ENCODE measurements at places on chromosomes 1 and 21.

DNA sequence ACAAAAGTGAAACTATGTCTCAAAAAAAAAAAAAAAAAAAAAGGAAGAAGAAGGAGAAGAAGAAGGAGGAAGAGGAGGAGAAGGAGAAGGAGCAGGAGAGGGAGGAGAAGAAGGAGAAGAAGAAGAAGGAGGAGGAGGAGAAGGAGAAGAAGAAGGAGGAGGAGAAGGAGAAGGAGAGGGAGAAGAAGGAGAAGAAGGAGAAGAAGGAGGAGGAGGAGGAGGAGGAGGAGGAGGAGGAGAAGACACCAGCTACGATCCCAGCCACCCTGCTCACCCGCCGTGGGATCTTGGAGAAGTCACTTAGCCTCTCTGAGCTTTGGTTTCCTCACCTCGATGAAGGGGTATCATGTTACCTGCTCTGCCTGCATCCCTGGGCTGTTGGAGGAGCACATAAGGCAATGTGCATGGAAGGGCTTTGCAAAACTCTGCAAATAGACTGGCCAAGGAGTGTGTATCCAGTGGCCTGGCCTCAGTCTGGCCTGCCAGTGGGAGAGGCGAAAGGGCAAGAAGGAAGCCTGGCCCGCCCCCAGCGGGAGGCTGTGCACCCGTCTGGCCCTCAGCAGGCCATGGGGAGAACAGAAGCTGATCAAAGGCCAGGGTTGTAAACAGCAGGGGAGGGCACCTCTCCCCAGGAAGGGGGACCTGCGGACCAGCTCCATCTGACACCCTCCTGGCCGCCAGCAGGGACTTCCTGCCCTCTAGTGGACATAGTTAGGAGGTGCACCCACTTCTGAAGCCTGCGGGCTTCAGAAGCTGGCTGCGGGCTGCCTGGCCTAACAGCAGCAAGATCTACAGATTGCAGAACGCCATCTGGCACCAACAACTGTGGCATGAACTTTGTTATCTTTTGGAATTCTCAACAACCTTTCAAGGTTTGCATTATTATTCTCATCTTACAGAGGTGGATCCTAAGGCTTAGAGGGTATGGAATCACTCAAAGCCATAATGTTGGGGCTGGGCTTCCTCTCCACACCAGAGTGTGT lies 19.2 kb upstream of the CDK18 start:
- DNase-seq = peak; percentile 41

- no peak for DNase-seq
These were observed 69.8 kb downstream of the RYR2 start for GRCh38 chr1:237111807-237112206.

DNA sequence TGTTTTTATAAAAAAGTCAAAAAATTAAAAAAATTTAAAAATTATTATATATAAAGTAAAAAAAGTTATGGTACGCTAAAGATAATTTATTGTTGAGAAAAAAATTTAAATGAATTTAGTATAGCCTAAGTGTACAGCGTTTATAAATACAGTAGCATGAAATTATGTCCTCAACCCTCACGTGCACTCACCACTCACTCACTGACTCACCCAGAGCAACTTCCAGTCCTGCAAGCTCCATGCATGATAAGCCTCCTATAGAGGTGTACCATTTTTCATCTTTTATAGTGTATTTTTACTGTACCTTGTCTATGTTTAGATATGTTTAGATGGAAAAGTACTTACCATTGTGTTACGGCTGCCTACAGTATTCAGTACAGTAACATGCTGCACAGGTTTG lies 5.1 kb downstream of the DISC1 start:
- no peak for DNase-seq

- DNase-seq = no peak
These were observed 1.7 kb downstream of the TNFSF4 start for GRCh38 chr1:173205146-173206051.

GRCh38 chr1:21932127-21932526 lies 5.0 kb downstream of the HSPG2 start:
- no peak for DNase-seq

- DNase-seq = no peak
These were observed 138.2 kb downstream of the NFIA start for GRCh38 chr1:61220536-61220935.

DNA sequence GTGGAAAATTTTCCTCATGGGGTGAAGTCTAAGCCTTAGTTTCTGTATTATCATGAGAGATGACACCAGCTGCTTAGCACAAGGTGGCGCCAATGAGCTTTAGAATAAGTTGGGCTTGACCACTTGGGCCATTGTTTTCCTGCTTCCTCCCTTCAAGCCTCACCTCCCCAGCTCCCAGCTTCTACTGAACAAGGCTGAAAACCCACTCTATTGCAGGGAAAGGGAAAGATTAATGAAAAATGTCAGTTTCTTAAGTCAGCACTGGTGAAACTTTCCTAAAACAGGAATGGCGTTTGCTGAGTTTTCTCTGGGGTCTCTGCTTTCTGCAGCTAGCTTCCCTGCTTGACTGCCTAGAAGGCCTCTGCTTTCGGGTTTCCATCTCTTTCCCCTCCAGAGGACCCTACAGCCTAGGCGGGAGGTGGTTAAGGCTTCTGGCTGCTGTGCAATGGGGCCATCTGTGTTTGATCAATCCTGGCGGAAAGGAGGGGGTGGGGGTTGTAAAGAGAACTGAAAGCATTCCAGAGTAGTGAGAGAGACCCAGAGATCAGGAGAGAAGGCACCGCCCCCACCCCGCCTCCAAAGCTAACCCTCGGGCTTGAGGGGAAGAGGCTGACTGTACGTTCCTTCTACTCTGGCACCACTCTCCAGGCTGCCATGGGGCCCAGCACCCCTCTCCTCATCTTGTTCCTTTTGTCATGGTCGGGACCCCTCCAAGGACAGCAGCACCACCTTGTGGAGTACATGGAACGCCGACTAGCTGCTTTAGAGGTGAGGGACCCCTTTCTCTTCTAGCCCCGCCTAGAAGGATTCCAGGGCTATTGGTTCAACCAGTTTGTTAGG lies at the start of gene OLFML3:
Gene OLFML3 (plus strand): TSS at position 612 of the 840 bp plus-strand sequence. CDS start 43 bp downstream, at position 655.
- peak; percentile 76 for DNase-seq

GRCh38 chr1:25820247-25821111 lies 725 bp downstream of the MTFR1L start:
- DNase-seq = peak; percentile 43

GRCh38 chr1:164895026-164895912 lies 336.3 kb downstream of the PBX1 start:
- DNase-seq = no peak

GRCh38 chr21:14987370-14988170 lies 77.2 kb downstream of the NRIP1 start:
- DNase-seq = no peak

DNA sequence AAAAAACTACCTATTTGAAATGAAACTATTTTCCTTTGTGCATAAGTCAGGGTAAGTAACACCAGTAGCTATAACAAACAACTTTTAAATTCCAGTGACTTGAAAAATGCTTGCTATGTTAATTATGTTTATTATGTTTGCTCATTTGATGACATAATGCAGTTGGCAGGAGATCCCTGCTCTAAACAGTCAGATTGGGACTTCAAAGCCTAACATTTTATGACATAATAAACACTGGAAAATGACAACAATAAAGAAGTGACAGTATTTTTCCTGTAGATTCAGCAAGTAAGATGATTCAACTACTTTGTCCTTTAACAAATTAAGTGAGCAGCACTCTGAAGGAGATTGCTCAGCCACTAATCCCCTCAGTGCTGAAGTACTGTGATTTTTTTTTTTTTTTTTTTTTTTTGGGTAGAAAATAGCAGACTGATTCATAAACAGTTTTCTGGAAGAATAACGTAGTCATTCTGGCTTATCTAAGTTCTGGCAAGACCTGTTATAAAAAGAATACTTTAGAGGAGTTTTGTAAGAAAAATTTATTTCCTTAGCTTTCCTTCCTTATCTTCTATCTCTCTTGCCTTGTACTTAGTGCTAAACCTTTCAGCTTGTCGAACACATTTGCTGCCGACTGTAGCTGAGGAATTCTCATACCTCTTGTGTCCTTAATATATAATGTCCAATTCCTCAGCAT lies 207.2 kb downstream of the PTGER3 start:
- no peak for DNase-seq

GRCh38 chr1:55399346-55399745 lies 184.2 kb upstream of the USP24 start:
- DNase-seq = no peak

- DNase-seq = no peak
These were observed 17.2 kb upstream of the AKIRIN1 start for GRCh38 chr1:38973659-38974437.

- DNase-seq = no peak
These were observed 6.2 kb downstream of the ZMYM1 start for GRCh38 chr1:35085421-35085820.

DNA sequence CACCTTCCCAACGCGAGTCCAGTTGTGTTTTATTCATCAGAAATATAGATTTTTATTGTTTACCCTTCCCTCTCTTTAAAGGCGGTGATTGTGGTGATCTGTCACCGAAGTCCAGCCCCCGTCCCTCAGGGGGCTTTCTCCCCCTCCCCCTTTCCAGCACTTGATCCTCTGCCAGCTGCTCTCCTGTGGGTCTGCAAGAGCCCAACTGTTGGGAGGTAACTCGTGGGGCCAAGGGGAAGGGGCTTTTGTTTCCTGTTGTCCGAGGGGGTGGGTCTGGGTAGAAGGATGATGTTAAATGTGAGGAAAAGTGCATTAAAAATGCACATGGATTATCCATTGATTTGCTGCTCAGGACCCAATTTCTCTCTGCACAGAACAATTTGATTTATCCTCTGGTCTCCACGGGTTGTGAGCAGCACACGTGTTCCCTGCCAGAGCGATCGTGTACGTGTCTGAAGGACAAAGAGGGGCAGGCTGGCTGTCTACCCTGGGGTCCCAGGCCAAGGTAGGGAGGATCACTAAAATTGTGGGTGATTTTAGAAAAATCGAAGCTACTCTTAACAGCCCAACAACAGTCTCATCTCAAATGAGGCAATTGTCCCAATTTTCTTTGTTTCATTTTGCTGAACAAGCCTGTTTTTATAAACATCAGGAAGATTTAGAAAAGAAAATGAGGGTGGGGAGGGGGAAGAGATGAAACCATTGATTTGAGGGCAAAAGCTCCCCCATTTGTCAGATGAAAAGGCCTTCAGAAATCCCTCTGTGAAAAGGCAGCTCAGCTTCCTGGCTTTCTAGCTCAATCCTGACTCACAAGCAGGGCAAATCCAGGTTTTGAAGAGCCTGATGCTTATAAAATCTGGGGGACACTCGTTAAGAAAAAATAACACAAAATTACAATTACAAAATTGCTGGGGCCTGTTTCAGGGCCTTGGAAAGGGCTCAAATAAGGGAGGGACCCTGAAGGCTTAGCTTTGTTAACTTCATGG lies 176.2 kb downstream of the RHOU start:
- DNase-seq = no peak

DNA sequence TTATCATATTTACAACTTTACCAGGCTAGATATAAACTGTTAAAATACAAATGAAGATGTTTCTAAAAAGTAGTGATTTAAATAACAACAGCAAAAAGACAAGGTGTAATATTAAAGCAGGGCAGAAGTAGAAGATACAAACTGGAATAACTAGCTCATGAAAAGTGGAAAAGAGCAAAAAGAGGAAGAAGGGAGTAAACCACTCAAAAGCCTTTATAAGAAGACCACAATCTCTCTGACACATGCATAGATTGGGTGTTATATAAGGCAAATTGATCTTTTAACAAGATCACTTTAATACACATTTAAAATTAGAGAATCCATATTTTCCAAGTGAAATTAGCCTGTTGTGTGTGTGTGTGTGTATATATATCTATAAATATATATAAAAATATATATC lies 5.0 kb downstream of the DENND1B start:
- no peak for DNase-seq

DNA sequence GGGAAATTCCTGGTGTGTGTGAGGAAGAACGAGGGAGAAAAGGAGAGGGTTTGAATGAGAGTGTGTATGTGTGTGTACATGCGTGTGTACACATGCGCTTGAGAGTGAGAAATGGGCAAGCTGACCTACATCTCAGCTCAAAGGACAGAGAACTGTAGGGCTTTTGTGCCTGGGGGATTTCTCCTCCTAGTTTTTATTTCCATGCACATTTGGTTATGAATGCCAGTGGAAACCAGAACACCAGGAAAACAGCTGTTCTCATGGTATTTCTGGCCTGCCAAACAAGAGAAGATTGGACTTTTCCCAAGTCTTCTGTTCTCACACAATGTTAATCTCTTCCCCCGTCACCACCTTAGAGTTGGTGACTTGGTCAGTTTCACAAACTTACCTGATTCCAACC lies 45.2 kb downstream of the SLC44A3 start:
- no peak for DNase-seq

GRCh38 chr1:36199934-36200741 lies 24.1 kb upstream of the THRAP3 start:
- peak; percentile 4 for DNase-seq

- no peak for DNase-seq
These were observed 153.9 kb upstream of the GORAB start for GRCh38 chr1:170377896-170378634.

Measured in anterior cingulate cortex (tissue), 58 donors.